AML-193 (cell line): ENCODE measurements at places on chromosomes 4 and X.

GRCh38 chr4:176464748-176465147, 145.0 kb downstream of the SPCS3 start:
- no peak for DNase-seq

GRCh38 chr4:127881563-127881864, 821 bp downstream of the PLK4 start:
- DNase-seq: no peak

DNA sequence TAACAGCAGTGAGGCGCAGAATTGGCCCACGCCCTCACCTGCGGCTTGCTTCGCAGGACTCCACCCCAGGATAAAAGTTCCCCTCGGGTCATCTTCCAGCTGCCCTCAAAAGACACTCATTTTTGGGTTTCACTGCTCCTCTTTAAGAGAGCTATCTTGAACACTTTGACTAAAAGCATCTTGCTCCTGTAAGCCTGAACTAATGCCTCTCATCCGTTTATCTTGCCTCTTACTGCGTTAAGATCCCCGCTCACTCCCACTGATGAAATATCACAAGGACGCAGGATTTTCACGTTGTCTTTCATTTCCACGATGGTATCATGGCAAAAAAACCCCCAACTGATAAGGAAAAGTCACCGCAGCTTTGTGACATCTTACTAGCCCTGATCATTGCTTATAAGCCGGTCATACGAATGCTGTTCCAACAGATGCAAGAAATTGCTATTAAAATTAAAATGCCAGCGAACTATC, 591 bp upstream of the ACSL4 start:
- DNase-seq: no peak

DNA sequence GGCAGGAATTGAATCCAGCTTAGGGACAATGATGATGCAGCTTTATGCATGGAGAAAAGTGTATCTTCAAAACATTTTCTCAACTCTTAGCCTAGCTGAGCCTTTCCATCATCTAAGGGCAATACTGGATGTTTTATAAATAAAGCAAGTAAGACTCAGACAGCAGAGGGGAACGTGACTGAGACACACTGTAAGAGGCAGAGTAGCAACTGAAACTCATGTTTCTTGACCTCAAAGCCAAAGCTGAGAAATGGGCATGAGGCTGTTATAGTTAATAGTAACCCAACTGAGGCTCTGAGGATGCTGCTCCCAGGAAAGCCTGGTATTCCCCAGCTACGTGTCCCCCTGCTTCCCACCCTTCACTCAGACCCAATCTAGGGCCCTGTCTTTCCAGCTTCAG, 44.6 kb downstream of the ARHGEF9 start:
- no peak for DNase-seq

- no peak for DNase-seq
Observed at GRCh38 chr4:101400096-101400495, 52.8 kb upstream of the PPP3CA start.

DNA sequence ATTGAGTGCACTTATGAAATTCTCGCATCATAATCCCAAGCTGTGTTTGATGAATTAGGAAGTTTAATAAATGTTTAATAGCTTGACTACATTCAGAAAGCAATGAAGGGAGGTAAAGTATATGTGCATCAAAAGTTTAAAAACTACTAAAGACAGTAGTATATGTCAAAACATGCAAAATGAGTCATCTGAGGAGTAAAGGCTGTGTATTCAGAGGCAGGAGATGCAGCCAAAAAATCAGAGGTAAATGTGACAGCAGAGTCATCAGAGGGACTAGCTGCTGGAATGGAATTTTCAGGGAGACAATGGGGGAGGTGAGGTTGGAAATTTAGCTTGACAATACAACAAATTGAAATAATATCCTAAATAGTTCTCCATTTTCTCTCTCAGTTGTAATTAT, 127.0 kb upstream of the FUNDC1 start:
- no peak for DNase-seq

DNA sequence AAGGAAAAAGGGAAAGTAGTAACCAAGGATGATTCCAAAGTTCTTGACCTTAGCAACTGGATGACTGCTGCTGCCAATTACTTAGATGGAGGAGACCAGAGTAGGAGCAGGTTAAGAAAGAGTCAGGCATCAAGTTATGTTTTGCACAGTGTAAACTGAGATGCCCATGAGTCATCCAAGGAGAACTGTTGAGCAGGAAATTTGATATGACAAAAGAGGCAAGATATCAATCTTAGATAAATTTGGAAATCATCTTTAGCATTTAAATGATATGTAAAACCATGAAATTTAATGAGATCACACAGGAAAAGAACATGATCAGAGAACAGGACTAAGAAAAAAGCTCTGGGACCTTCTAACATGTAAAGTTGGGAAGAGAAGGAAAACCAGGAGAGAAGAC, 361.3 kb downstream of the OPHN1 start:
- DNase-seq: no peak
